ENCODE measurements at places on chromosomes 12 and 14.
A peak's percentile ranks its signal among the peaks of the same experiment; 100 is the strongest.

DNA sequence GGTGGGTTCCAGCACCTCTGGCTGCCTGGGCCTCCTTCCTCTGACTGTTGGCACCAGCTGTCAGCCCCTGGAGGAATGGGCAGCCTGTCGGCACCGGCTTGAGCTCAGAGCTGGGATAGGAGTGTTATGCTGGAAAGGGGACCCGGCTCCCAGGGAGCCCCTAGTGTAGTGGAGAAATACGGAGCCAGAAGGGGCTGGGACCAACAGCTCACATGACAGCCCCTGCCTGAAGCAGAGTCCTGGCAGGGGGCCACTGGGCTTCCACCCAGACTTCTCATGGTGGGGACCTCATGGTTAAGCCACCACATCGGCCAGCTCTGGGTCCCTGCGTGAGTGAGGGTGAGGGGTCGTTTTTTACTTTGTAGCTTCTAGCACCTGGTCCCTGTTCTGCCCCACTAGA, 174.5 kb downstream of the TSPAN9 start:
- DNase-seq = no peak

DNA sequence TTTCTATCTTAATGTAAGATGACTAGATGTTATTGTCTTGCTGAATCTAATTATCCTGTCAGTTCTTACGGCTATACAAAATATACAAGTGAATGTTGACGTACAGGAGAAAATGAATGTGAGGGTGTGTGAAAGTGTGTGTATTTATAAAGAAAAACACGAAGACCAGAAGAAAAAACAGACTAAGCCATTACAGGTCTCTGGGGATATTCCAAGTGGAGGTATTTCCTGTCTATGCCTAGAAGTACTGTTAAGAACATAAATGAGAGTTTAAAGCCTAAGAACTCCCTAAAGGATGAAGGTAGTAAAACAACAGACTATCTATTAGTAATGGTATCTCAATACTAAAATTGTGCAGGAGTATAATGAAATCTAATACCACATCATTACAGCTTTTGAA, 7.6 kb downstream of the MDM1 start:
- no peak for DNase-seq

- no peak for DNase-seq
Observed at GRCh38 chr12:59134750-59135149, 214.4 kb upstream of the LRIG3 start.

DNA sequence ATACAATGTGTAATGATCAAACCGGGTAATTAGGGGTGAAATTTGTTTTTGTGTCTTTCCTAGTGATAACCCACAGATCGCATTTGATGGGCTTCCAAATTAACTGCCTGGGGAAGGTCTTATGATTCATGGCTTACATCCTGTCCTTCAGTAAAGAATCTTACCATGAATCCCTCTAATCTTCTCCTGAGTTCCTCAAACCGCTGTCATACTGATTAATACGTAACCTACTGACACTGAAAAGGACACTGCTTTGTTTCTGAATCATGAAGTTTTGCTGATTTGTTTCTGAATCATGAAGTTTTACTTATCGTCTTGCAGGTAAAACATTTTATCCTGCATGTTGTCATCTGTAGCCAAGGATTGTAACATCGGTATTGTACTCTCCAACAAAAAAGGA, 52.0 kb upstream of the CRY1 start:
- no peak for DNase-seq

DNA sequence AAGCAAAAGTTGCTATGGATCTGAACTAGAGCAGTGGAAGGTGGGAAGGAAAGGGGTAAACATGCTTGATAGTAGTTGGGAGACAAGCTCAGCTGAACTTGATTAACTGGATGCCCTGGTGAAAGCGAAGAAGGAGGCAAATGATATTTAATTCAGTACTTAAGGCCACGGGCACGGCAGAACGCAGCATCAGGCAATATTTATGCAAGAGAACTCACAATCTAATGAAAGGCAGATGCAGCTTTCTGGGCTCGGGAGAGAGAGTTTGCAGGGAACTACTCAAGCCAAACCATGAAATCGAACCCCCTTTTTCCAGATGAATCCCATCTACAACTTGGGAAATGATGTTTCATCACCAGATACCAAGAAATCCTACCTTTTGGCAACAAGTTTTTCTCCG, 3.5 kb upstream of the CNIH1 start:
- peak; percentile 56 for DNase-seq

DNA sequence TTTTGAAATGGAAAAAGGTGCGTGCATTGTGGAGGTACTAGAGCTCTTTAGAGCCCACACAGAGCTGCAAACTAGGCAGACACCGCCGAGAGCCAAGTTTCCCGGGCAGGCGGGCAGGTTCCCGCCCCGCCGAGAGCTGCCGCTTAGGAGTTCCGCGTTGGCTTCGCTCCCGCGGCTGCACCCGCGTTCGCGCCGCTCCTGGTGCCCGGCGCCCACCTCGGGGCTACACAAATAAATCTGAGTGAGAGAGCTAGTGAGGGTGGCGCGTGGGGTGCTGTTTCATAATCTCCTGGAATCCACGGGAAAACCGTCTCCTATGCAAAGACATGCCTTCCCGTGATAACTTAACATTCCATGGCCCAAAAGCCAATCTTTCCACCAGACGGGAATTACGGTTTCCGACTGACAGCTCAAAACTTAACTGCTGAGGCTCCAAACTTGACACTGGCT, 645 bp downstream of the KITLG start:
- DNase-seq = no peak

DNA sequence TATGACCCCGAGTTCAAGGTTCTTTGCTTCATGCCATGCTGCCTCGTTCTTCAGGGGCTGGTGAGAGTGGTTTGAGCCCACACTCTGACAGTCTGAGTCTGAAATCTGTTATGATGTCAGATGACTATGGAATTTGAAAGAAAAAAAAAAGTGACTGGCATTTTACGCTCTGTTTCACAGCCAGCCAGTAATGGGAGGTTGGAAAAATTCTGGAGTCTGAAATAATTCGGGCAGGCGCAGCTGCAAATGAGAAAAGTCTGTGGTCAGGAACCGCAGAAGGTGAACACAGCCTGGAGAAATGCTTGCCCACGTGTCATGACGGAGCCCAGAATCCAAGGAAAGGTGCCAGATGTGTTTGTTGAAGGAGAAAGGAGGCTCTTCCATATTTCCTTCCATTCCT, 269.8 kb upstream of the PWP1 start:
- DNase-seq = peak; percentile 22

DNA sequence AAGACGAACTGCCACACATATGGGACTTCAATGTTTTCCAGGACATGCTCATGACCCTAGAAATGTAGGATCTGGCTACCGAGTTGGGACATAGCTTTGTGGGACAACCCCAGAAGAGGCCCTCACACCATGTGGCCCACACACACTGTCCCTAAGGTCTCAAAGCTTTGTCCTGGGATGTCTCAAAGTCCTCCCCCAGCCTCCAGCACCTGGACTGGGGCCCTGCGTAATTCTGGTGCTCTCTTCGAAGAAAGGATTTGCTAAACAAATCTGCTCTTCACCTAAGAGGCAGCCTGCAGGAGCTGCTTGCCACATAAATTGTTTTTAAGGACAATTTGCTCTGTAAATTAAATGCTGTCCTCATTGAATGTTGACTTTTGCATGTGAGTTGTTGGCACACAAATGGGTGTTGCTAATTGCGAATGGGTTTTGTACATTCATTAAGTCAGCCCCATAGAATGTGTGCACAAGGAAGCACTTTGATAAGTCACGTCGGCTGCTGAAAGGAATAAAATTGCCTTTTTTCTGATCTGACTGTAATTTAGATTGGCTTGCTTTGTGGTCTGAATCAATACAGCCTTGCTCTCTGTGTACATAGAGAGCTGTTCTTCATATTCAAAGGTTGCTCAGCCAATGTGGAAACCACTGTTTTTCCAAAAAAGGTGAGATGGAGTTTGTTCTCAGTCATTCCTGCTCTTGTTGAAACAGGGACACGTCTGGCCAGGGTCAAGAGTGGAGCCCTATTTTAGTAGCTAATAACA, 161.6 kb upstream of the PWP1 start:
- DNase-seq = no peak

DNA sequence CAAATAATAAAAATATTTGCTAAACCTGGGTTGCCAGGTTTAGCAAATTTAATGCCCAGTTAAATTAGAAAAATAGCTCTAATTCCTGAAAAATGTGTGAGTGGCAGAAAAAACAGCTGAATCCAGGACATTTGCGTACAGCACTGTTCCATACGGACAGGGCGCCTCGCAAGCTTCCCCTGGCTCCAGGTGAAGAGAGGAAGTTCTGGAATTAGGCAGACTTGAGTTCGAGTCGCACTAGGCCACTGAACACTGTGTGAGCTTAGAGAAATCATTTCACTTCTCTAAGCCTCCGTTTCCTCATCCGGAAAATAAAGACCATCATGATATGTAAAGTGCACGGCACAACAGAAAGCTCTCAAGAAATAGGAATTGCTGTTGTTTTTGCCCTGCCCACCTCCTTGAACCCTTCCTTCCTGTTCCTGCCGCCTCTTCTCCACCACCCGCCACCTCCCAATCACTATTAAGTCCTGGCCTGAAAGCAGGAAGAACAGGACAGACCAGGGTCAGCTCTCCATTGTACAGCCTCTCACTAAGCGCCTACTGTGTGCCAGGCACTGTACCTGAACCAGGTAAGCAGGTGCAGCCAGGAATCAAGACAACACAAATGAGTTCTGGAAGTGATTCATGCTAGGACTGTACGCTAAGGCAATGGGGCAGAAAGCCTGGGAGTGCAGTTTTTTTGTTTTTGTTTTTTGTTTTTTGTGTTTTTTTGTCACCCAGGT, 763 bp upstream of the PHETA1 start:
- no peak for DNase-seq

DNA sequence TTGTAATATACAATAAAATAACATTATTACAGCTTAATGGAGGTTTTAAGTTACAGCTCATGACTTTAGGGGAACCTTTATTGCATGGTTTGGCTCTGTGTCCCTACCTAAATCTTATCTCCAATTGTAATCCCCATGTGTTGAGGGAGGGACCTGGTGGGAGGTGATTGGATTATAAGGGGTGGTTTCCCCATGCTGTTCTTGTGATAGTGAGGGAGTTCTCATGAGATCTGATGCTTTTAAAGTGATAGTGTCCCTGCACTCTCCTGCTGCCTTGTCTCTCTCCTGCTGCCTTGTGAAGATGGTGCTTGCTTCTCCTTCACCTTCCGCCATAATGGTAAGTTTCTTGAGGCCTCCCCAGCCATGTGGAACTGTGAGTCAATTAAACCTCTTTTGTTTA, 132.1 kb upstream of the SYT1 start:
- no peak for DNase-seq

DNA sequence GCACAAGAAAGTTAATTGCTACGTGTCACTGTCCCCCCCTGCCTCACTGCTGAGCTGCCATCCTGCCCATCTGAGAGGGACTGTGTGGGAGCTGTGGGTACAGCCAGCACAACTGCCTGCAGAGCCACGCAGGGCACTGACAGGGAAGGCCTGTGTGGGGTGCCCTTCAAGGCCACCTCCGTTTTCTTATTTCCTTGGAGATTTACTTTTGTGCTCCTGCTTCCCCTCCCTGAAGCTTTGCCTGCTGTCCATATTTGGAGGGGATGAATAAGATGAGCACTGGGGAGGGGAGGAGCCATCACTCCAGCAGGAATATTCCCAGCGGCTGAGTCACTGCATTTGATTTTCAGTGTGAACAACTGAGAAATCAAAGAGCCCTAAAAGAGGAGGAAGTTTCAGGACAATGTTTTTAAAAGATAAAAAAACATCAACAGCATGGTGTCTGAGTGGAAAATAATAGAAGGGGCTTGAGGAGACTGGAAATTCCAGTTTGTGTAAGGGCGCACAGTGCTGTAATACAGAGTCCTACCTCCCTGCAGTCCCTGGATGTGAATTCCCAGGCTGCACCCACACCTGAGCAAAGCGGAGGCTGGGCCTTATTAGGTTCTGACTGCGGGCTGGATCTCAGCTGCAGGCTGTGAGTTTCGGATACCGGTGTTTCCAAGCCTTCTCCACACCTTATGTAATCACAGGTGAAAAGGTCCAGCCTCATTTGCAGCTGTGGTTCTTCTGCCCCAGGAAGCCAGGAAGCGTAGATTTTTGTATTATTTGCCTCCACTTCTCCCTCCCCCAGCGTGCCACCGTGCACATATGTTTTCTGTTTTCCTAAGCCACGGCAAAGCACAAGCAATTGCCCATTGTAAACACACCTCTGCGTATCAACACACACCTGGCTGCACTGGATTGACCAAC, 192.6 kb upstream of the BCL2L14 start:
- DNase-seq = peak; percentile 28

GRCh38 chr12:32455607-32456071, 56.3 kb downstream of the FGD4 start:
- DNase-seq = peak; percentile 45

DNA sequence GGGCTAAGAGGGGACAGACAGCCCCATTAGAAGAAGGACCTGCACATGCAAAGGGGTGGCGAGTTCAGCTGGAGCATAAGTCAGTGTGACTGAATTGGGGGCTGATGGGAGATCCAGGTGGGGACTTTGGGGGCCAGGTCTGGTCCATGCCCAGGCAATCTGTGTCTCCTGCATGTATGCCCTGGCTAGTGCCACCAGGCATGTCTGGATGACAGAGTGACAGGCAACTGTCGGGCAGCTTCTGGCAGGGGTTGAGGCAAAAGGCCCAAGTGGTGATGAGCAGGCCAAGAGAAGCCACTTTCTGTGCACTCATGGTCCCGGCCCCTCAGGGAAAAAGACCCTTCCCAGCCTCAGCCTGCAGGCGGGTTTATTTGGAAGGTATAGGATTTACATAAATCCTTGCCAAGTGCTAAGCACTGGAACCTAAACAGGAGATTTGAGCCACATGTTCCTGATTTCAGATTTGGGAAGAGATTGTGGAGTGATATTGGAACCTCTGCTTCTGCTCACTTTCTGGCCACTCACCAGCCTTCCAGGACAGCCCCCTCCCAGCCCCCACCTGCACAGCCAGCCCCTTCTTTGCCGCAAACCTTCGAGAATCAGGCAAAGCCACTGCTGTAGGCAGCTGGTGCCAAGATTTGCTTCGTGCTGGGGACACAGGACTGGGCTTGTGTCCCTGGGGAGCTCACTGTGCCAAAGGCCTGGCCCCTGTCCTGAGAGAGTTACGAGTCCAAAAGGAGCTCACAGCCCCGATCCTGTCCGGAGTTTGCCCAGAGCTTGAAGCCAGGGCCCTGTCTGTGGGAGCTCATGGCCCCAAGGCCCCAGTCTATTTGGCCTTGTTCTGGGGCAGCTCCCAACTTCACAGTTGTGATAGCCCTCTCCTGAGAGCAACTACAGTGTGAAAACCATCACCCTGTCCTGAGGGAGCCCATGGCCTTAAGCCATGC, 232.5 kb upstream of the RTL1 start:
- no peak for DNase-seq

DNA sequence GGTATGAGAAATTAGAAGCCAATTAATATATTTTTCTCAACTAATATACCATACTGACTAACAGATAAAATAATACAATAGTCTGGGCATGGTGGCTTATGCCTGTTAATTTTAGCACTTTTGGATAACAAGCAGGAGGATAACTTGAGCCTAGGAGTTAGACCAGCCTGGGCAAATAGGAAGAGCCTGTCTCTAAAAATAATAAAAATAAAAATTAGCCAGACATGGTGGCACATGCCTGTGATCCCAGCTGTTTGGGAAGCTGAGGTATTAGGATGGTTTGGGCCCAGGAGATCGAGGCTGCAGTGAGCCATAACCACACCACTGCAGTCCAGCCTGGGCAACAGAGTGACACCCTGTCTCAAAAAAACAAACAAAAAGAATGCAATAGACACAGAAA, 24.7 kb downstream of the KLHDC2 start:
- DNase-seq = no peak

GRCh38 chr12:103196467-103196866, 239.0 kb downstream of the ASCL1 start:
- no peak for DNase-seq
